ENCODE measurements at places on chromosomes 6 and 20. TPM values are rescaled to one million over a fixed set of nuclear protein-coding genes. Genes with fewer than 3 reads are reported as not detected.

DNA sequence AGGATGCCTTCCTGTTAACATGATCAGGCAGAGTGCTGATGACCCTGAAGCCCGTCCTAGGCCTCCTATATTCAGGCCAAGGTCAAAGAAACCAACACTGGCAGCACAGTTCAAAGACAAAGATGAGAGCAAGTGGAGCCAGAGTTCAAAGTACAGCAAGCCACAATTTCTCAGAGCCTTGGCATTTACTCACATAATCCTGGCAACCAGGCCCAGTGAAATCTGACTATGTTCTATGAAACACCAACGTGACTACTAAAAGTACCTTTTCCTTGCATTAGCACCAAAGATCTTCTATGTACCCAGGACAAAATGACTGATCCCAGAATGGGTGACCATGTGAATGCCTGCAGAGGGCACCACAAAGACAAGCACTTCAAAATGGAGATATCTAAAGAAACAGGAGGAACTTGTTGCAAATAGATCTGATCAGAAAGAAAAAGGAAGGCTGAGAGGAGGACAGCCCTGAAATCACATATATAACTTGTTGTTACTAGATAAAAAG is 3.9 kb downstream of the NFS1 start:
- no peak overlapping the region for H3K27ac ChIP-seq
- no peak for DNase-seq
- H3K4me1 ChIP-seq: peaks cover 4% of the 10 kb centered on the region

GRCh38 chr20:32263398-32263954 is 14.0 kb upstream of the KIF3B start:
- no peaks in the 10 kb centered on the region for H3K36me3 ChIP-seq
- DNase-seq: no peak
- H3K27me3 ChIP-seq: no peaks in the 10 kb centered on the region

- no peak overlapping the region for H3K4me3 ChIP-seq
- H3K27ac ChIP-seq: no peak overlapping the region
- H3K36me3 ChIP-seq: peaks cover 15% of the 10 kb centered on the region
- no peak for DNase-seq
- no peaks in the 10 kb centered on the region for H3K4me1 ChIP-seq
These were observed 14.7 kb downstream of the GINM1 start for GRCh38 chr6:149580880-149581279.

DNA sequence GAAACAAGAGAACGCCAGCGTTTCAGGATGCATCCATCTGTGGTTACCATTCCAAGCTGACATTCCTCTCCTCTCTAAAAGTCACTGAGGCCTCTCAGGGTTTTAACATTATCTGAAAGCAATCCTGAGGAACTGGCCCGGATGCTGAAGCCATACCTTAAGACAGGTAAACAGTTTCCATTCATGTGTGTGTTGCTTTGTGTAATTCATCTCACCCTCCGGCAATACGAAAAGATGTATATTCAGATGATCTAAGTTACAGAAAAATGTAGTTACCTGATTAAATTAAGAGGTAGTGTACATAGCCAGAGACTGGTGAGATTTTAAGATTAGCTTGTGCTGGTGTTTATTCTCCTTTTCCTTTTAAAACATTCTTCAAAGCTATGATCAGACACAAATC is 68.4 kb upstream of the BACH2 start:
- no peaks in the 10 kb centered on the region for H3K36me3 ChIP-seq
- no peak overlapping the region for H3K27ac ChIP-seq
- H3K4me1 ChIP-seq: peaks cover 20% of the 10 kb centered on the region
- no peaks in the 10 kb centered on the region for H3K27me3 ChIP-seq
- H3K4me3 ChIP-seq: no peak overlapping the region

DNA sequence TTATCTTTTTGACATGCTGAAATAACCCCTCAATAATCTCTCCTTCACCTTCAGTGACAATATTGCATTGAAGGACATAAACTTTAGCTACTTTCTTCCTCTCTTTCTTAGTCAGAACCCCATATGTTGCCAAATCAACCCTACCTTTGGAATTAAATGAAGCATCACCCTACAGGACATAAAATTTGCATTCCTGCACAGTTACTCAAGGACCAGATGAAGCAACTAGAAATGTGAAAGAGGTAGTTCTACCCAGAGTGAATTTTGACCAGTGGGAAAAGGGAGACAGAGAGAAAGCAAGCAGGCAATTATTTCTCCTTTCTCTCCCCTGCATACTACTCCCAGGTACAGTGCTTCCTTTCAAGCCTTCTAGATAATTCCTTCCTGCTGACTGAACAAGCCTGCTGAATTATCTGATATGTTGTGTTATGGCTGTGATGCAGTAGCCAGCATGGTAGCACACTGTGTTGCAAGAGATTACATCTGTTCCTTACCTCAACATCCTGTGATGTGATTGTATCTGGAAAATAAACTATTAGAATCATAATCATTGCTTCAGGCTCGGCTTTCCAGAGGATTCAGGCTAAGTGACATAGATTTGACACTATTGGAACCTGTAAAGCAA is 16.6 kb downstream of the TENT5A start:
- H3K27me3 ChIP-seq: no peaks in the 10 kb centered on the region
- no peak overlapping the region for H3K4me3 ChIP-seq
- H3K27ac ChIP-seq: no peak overlapping the region
- DNase-seq: no peak
- no peaks in the 10 kb centered on the region for H3K36me3 ChIP-seq

LRFN2 gene
- 0.13 TPM for total RNA-seq

GRCh38 chr20:38222231-38222922 is 38.2 kb downstream of the KIAA1755 start:
- no peak overlapping the region for H3K27ac ChIP-seq
- H3K4me3 ChIP-seq: no peak overlapping the region
- peaks cover 3% of the 10 kb centered on the region for H3K4me1 ChIP-seq

OPRL1 gene
- 0.58 TPM for total RNA-seq

DNA sequence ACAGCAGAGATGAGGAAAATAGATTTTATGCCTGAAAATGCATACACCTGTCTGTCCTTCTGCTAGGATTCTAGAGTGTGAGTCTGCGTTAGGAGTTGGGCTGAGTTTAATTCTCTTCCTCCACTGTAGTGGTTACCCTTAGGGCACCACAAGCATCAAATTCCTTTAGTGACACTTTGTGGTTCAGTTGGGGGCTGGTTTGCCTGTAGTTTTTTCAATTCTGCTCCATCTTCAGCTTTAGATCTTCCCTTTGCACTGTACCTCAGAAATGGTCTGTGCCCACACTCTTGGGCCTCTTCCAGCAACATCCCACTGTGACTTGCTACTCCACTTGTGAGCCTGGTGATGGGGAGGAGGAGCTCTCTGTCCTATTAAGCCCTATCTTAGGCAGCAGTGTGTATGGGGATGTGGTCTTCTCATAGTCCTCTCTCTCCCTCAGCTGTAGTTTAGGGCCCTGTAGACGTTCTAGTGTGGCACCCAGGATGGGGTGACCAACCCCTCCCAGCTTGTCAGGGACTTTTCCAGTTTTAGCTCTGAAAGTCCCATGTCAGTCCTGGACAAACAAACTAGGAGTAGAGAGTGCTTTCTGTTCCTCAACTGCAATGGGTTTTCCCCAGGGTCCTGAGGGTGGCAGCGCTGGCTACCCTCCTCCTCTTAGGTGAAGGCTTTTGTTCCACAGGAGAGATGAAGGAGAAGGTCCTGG is 19.7 kb upstream of the OGFRL1 start:
- no peaks in the 10 kb centered on the region for H3K4me1 ChIP-seq
- DNase-seq: no peak
- no peaks in the 10 kb centered on the region for H3K27me3 ChIP-seq

All from thyroid gland (tissue), 4 donors.